Left colon (tissue), 2 donors: ENCODE measurements at places on chromosomes 6 and 20. TPM values are rescaled to one million over a fixed set of nuclear protein-coding genes. Genes with fewer than 3 reads are reported as not detected.

- DNase-seq: no peak
These were observed 5.8 kb downstream of the HMGA1 start for GRCh38 chr6:34242252-34243130.

The UNC5CL gene
- total RNA-seq: 2.2 TPM

The CCN6 gene
- total RNA-seq: not detected

GRCh38 chr6:70725817-70726415, 58.2 kb downstream of the SMAP1 start:
- DNase-seq: no peak
